ENCODE measurements at places on chromosomes 7 and 10. TPM values are rescaled to one million over a fixed set of nuclear protein-coding genes. Genes with fewer than 3 reads are reported as not detected.
A peak's percentile ranks its signal among the peaks of the same experiment; 100 is the strongest.

GRCh38 chr7:2270495-2270894, 28.5 kb downstream of the NUDT1 start:
- DNase-seq = no peak

GRCh38 chr10:101748496-101748895, 27.4 kb downstream of the FGF8 start:
- no peak for DNase-seq

GRCh38 chr10:14374745-14375445, 44.2 kb upstream of the FRMD4A start:
- DNase-seq = no peak

GRCh38 chr10:5076615-5077014, 17.6 kb upstream of the AKR1C3 start:
- DNase-seq = no peak

DNA sequence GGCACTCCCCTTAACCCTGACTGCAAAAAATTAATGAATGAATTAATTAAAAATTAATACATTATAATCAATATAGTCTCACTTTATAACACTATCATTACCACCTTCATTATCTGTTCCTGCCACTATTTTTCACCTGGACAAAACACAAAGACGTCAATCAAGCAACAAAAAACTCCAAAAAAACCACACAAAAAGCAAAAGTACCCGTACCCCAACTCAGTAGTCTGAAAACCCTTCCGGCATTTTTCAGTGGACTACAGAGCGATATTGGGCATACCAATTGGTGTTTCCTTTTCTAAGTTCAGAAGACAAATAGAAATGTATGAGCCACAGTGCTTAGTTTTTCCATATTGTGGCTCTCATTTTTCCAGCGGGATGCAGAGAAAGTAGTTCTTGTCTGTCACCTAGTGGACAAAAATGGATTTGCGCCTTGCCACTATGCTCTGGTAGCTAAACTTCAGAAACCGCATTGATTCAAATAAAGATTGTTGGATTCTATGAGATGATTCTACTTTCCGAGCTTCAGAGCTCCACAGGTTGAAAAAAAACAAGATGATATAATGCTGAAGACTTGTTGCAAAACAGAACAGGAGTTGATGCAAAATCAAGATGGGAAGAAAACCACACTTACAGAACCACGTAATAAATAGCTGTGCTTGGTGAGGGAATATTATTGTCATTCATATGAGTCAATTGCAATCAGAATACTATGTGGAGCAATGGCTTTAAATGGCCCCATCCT, 50.6 kb upstream of the ITGB1 start:
- DNase-seq = peak; percentile 45

RRP12 gene
- 70.1 TPM for total RNA-seq

OR2A1 gene
- total RNA-seq = not detected

INMT gene
- total RNA-seq = not detected

STAM gene
- 33.8 TPM for total RNA-seq

MRLN gene
- total RNA-seq = not detected

TRPV5 gene
- not detected for total RNA-seq
